M059J (cell line): ENCODE measurements at places on chromosomes 3 and 15. TPM values are rescaled to one million over a fixed set of nuclear protein-coding genes. Genes with fewer than 3 reads are reported as not detected.

The PLCB2 gene
- not detected in 2 replicates for total RNA-seq

GRCh38 chr3:141454906-141455602 is 31.8 kb upstream of the RASA2 start:
- peak; percentile 88 for DNase-seq

The WWTR1 gene
- total RNA-seq = 25.0 and 36.4 TPM in 2 replicates

- peak; percentile 57 for DNase-seq
Measured at GRCh38 chr15:69403594-69403993, 10.6 kb upstream of the KIF23 start.

- no peak for DNase-seq
Measured at GRCh38 chr3:44185396-44185915, 56.2 kb upstream of the TOPAZ1 start.

GRCh38 chr15:38992506-38992905 is 427.9 kb upstream of the RASGRP1 start:
- DNase-seq = no peak

The SYNPR gene
- total RNA-seq = not detected in 2 replicates

DNA sequence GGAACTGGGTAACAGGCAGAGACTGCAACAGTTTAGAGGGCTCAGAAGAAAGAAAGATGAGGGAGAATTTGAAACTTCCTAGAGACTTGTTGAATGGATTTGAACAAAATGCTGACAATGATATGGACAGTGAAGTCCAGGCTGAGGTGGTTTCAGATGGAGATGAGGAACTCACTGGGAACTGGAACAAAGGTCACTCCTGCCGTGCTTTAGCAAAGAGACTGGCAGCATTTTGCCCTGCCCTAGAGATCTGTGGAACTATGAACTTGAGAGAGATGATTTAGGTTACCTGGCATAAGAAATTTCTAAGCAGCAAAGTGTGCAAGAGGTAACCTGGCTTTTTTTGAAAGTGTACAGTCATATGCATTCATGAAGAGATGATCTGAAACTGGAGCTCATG is 11.7 kb downstream of the EIF5A2 start:
- no peak for DNase-seq

The LDHAL6B gene
- total RNA-seq = not detected in 2 replicates

The HTR3E gene
- total RNA-seq = not detected in 2 replicates

The ITIH3 gene
- total RNA-seq = not detected in 2 replicates

DNA sequence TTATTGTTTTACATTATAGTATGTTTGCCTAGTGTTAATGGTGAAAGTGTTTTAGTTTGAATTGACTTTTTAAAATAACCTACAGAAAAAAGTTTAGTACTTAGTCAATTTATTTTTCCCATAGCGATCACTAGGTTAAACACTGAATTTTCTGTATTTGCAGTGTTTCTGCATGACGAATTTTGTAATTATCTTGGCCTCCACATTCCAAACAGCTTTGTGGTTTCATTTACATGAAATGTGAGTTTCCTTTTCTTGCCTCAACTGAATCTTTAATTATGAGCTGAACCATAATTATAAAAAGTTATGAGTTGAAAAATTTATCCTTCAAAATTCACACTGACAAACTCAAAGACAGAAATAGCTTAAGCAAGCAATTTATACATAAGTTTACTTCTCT is 235.5 kb downstream of the CTNNB1 start:
- DNase-seq = peak; percentile 33

The GPR27 gene
- not detected in 2 replicates for total RNA-seq

DNA sequence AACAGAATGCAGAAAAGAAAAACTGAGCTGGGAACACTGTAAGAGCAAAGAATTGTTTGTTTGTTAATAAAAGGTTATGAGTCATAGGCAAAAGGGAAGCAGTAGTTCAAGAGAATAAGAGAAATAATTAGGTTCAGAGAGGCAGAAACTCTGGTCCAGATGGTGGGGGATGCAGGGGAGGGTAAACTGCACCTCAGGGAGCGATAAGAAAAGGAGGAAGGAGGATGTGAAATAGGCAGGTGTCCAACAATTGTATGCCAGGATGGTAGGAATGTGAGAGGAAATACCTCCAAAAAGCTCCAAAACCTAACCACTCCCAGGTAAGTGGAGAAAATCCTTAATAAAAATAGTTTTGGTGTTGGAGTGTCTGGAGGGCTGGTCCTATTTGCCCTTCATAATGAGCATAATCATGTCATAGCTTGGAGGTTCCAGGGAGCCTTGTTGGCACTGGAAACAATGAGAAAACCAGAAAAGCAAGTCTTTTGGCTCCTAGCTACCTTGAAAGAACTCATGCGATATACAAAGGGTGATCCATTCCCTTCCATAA is 405.4 kb upstream of the TBL1XR1 start:
- DNase-seq = peak; percentile 68

The MESP1 gene
- 2.1 and 2.4 TPM in 2 replicates for total RNA-seq

DNA sequence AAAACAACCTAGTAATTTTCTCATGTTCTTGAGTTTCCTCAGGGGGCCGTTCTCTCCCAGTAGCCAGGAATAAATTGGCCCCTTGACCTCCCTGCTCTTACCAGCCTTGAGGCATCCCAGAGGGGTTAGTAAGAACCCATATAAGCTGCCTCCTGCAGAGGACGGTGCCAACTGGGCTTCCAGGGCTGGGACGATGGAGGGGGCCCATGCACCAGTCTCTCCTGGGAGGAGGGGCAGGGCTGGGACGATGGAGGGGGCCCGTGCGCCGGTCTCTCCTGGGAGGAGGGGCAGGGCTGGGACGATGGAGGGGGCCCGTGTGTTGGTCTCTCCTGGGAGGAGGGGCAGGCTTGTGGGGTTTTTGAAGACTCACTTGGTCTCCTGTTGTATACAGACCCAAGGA is 22.0 kb downstream of the LINGO1 start:
- DNase-seq = no peak

- no peak for DNase-seq
Measured at GRCh38 chr3:121592856-121593702, at the start of gene FBXO40. Gene FBXO40 (plus strand): TSS chr3:121593379. CDS start chr3:121620576, 27,197 bp downstream.

DNA sequence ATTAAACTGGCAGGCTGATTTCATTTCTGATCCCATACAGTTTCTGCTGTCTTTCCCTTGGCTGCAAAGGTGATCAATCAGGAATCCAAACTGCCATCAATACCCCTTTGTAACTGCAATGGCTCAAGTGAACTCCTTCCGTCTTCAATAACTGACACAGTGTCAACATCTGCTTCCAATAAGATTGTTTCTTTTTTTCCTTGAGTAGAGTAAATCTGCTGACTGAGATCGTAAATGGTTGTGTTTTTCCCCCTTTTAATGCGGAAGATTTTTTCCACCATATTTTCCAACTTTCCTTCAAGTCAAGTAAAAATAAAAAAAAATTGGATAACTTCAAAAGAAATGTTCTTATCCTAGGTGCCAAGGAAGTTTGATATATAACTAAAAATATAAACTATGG is 48.7 kb downstream of the VGLL3 start:
- DNase-seq = no peak
